ENCODE measurements at places on chromosomes 16 and 17.

DNA sequence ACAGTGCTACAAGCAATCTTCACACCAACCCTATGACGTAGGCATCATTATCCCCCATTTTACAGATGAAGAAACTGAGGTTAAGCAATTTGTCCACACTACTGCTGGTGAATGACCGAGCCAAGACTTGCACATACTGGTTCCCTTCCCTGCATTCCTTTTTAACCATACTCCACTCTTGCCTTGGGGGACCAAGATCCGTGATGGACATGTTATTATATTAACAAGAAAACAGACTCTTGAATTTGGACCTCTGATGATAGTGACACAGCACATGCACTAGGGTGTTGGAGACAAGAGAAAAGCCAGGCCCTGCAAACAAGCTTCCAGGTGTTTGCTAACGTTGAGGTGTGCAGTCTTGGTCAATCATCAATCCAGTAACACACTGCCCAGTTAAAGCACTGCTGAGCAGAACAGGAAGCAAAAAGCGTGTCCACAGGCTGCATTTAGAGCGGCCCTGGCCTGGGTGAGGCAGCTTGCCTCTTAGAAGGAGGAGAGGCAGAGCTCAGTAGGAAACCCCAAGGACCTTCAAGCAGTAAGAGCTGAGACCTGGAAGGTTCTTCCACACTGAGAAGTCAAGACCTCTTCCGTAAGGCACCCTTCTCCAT is 36.7 kb downstream of the HNF1B start:
- no peak for DNase-seq

DNA sequence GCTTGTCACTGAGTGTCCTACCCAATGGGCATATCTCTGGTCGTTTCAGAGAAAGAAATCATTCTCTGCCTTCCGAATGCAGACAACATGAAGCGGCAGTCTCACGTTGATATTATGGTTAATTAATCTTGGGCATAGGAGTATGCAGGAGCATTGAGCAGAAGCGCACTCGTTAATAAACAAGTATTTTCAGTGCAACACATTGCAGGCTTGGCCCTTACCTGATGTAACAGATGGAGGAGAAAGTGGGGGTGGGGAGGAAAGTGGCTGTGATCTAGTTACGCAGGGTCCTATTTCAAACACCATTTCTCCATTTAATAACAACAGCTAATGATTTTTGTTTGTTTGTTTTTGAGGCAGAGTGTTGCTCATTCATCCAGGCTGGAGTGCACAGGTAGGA is 414.0 kb upstream of the RBFOX1 start:
- no peak for DNase-seq

GRCh38 chr16:83100679-83101078 is 473.9 kb downstream of the CDH13 start:
- no peak for DNase-seq

DNA sequence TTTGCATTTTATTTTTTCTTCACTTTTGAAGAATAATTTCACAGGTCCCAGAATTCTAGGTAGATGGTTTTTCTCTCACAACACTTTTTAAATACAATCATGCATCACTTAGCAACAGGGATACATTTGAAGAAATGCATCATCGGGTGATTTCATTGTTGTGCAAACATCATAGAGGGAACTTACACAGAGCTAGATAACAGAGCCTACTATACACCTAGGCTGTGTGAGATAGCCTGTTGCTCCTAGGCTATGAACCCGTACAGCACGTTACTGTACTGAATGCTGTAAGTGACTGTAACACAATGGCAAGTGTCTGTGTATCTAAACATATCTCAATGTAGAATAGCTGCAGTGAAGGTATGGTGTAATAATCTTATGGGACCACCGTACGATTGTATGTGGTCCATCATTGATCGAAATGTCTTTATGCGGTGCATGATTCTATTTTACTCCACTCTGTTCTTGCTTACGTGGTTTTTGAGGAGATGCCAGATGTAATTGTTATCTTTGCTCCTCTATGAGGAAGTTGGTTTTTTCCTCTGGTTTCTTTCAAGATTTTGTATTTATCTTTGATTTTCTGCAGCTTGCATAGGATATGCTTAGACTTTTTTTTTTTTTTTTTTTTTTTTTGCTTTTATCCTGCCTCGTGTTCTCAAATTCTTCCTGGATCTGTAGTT is 35.5 kb upstream of the TMEM92 start:
- no peak for DNase-seq

DNA sequence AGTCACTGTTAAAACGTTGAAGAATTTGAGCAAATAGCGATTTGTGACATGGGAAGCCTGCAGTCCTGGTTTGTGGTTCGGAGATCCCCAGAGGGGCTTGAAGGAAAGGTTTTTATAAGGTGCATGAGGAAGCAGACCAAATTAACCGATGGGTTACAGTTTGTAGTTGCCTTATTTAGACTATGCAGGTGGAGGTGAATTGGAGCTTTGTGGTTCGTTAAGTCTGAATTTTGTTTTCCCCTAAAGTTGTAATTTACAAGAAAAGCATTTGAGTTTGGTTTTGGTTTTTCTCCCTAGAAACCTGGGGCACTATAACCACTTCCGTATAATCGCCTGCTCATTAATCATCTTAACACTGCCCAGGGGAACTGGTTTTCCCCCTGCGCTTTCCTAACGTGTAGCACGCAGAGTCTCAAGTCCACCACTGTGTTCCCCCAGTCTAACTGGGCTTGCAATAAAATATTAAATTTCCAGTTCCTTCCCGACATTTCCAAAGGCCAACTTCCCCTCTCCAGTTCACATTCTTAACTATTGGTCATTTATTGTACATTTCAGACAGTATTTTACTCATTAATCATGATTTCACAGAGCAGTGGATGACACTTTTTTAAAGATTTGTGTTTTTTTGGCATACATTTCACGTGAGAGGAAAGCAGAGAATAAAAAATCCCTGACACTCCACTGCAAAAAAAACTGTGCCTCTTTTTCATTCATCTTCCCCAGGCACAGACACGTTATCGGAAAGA is 932 bp downstream of the ZNF267 start:
- no peak for DNase-seq

GRCh38 chr16:379183-379960 is 2.4 kb downstream of the PGAP6 start:
- DNase-seq, result no peak

DNA sequence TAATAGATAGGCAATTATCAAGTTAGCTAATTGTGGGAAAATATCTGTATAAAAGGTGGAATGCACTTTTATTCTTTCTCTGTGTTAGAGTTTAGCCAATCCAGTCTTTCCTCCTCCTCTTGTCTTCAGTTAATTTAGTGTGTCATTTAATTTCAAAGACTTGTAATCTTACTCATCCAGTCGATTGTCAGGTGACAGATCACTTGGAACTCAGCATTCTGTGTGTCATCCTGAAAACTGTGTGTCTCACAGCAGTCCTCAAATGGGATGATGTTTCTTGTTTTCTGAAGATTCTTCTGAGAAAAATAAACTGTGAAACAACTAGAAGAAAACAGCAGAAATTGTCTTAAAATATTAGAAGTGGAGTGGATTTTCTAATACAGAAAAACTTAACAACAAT is 290 bp upstream of the KRTAP4-1 start:
- DNase-seq, result no peak

DNA sequence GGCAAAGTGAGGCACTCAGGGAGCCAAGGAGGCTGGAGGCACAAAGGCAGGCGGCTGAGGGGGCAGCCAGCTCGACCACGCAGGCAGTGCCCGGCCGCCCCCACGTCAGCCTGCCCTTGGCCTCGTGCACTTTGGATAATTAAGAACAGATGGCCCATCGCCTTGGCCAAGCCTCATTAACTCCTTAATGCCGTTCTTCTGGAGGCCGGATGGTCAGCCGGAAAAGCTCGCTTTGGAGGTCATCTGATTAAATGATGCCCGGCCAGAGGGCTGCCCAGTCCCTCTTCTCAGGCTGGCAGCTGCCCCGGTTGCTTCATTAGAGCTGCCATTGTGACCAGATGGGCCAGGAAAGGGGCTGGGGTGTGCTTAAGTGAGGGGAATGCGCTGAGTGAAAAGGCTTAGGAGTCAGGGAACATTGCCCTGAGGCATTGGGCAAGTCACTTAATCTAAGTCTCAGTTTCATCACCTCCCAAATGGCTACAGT is 364.0 kb downstream of the NPIPA8 start:
- no peak for DNase-seq

- DNase-seq, result no peak
Measured at GRCh38 chr17:63407741-63408330, 38.3 kb downstream of the CYB561 start.

DNA sequence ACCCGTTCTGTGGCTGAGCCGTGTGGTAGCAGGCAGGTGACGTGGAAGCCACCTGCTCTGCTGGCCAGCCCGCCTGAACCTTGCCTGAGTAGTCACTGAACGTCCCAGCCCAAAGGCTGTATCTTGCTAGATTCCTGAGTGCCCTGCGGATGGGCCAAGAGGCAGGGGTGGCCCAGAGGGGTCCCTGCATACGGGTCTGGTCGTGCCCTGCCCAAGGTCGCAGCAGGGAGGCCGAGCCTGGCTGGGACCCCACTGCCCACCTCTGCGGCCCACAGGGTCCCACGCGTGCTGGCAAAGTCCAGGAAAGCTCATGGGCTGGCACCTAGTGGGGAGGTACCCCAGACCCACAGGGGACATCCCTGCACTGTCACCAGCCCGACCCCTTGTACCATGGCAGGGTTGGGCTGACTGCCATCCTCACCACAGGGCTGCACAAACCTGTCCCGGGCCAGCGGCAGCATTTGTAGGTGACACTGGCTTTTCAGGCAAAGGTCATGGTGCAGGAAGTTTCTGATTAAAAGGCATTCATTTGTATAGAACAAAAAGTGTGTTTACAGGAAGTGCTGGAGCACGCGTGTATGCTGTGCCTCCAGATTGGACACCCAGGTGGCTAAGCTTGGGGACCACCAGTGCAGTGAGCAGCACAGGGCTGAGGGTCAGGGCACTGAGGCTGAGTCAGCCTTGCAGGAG is 45.1 kb upstream of the ZC3H18 start:
- DNase-seq, result no peak

Measured in activated naive CD8-positive, alpha-beta T cell treated with anti-CD3 and anti-CD28 coated beads, Interleukin-2, amount 50 U/mL, for 16 hours (primary cell).